ENCODE measurements at places on chromosomes 3 and 15.
A peak's percentile ranks its signal among the peaks of the same experiment; 100 is the strongest.

DNA sequence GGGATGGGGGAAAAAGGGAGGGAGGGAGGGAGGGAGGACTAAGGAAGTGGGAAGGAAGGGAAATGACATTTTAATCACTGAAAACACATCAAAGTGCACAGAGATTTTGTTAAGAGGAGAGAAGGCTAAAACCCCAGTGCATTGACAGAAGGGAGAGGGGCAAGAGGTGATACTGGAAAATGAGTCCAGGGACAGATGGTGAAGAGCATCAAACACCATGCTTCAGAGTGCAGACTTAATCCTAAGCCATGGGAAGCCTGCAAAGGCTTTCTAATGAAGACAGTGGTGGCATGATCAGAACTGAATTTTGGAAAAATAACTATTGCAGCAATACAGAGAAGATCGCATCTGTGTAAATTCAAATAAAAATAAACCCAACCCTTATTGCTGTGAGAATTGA is 41.8 kb downstream of the HGD start:
- DNase-seq = no peak

- DNase-seq = no peak
Observed at GRCh38 chr3:105786241-105786640, 82.6 kb downstream of the CBLB start.

DNA sequence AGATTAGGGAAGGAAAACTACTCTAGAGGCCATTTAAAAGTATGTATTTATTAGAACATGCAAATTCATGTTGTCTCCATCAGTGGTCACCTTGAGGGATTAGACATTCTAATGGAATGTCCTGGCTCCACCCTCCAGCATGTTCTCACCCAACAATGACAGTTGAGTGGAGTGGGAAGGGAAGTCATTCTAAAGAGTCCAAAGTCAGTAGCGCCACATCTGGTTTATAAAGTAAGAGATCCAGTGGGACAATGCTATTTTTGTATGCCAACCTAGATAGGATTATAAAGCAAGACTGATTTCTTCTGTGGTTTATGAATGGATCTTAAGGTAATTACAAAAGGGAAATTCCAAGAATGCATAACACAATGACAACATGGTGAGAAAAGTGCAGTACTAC is 33.3 kb downstream of the SLC24A1 start:
- DNase-seq = no peak

- no peak for DNase-seq
Observed at GRCh38 chr3:114756506-114757279, 390.4 kb downstream of the ZBTB20 start.

DNA sequence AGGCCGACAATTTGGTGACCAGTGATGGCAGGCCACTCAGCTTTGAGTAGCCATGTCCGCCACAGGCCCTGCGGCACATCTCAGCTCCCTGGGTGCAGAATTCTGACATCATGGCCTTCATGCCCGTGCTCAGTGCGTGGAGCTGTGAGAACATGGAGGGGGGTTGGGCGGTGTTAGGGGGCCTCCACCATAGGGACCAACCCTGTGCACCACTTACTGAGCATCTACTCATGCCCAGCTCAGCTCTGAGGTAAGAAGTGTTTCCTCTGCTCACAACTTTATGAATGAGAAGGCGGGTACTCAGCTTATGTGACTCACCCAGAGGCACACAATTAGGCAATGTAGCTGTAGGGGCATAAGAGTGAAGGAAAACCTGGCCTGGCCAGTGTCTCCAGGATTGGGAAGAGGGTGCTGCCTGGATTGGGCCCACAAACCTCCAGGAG is 10.5 kb downstream of the ACOX2 start:
- peak; percentile 46 for DNase-seq

GRCh38 chr3:194035406-194036138 is 100.4 kb upstream of the HES1 start:
- DNase-seq = no peak

GRCh38 chr3:158140396-158140795 is 30.5 kb downstream of the RSRC1 start:
- no peak for DNase-seq

DNA sequence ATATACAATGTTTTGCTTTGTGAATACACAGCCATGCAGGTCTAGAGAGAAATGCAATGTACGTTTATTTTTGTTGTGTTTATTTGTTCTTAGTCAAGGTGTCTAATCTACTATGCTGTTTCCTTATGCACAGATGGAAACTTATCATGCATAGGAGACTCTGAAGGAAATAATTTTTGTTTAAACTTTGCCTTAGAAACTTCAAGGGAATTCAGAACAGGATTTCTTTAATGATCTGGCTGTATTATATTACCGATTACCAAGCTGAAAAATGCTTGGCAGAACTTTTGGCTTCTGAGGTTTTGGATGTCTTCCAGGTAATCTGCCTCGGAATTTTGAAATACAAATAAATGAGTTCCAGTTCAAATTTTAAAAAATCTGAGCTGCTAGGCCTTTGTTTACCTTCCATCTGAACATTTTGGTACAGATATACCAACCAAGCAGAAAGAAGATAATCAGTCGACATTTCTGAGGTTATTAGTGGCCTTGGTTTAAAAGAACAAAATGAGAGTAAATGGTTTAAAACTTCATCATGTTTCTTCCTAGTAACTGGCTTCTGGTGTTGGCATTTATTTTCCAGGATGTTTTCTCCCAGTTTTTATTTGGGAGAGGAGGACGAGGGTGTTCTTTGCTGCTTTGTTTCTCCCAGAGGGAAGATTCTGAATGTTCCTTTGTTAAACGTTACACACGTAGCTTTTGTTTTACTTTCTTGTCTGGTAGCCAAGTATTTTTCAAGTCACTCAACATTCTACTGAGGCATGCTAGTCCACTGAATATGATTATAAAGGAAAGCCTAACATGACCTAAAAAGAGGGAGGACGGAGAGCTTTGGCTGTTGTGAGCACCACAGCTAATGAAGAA is 421.8 kb upstream of the TBL1XR1 start:
- DNase-seq = no peak

GRCh38 chr3:177776661-177777101 is 579.4 kb upstream of the TBL1XR1 start:
- DNase-seq = no peak

- DNase-seq = no peak
Observed at GRCh38 chr3:72782521-72782920, 65.7 kb downstream of the SHQ1 start.

- DNase-seq = no peak
Observed at GRCh38 chr3:179503640-179504039, 52.4 kb upstream of the GNB4 start.

GRCh38 chr15:95259513-95259912 is 1028.2 kb downstream of the MCTP2 start:
- DNase-seq = peak; percentile 29

DNA sequence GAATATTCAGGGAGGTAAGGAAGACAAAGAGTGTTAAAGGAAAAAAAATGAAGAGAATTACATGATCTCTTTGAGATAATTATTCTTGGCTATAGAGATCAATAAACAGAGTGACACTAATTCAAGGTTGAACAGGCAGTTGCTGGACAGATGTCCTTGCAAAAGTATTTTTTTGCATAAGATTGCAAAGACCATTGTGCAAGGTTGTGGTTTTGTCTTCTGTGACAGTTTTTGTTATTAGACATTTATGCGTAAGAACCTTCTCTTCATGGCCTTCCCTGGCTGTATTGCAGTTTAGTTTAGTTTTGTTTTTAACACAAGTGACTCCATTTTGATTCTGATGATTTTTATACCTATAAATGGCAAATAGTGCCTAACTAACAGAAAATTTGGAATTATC is 682.8 kb upstream of the ARPP21 start:
- no peak for DNase-seq

DNA sequence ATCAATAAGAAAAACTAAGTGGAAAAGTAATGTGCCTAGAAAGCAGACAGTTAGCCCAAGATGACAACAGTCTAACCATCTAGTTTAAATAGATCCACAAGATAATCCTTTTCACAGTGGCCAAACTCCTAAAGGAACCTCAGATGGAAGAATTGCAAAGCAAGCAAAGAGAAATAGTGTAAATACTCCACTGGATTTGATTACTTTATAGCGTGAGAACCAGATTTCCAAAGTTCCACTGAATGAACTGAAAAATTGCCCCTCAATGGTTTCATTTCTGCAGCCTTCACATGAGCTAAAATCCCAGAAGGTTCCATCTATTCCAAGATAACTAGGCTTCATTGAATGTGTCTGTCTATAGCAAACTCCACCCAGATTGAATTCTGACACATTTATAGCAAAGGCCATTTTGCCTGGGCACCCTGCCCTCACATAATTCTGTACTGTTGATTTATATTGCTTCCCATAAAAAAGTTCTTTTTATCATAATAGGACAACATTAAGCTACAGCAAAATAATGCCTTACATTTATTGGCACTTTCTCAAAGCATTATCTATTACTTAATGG is 129.7 kb upstream of the THBS1 start:
- no peak for DNase-seq

DNA sequence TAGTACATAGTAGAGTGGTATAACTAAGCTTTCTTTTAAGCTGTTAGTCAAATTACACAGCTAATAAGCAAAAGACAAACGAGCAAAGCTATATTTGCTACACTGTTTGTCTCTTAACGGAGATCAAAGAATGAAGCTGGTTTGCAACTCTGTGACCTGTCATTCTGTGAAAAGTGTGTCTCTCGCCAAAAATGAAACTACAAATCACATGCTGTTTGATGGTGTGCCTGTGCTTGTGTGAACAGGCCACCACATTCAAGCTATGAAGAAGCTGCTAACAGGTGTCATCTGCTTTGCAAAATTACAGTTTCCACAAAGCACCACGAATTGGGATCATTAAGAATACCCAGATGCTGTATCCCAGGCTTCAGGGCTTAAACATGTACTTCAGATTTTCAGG is 667.8 kb upstream of the NAALADL2 start:
- no peak for DNase-seq

- DNase-seq = no peak
Observed at GRCh38 chr3:18902081-18902793, 246.1 kb upstream of the KCNH8 start.

- no peak for DNase-seq
Observed at GRCh38 chr15:75198560-75199356, 2.9 kb upstream of the C15orf39 start.

- DNase-seq = no peak
Observed at GRCh38 chr3:119228373-119229145, 12.1 kb downstream of the B4GALT4 start.

DNA sequence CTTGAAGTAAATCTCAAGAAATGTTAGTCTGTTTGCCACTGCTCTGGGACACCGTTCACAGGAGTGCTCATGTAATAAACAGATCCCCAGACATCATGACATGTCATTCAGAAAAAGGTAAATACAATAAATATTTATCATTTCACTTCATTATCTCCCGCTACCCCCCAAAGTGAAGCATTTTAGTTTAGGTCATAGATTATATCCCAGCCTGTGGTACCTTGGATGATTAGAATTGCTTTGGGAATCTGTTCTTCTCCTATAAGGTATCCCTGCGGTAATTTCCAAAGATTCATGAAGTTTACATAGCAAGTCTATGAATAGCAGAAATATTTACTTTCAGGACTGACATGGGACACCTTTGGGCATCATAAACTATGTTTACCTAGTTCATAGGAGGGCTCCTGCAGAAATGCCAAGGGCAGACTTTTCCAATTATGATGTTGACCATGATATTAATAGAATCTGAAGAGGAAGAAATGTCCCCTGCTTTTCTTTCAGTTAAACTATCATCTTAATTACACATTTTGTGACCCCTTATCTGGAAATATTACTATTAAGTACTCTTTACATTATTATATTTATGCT is 268.0 kb downstream of the NAALADL2 start:
- no peak for DNase-seq

DNA sequence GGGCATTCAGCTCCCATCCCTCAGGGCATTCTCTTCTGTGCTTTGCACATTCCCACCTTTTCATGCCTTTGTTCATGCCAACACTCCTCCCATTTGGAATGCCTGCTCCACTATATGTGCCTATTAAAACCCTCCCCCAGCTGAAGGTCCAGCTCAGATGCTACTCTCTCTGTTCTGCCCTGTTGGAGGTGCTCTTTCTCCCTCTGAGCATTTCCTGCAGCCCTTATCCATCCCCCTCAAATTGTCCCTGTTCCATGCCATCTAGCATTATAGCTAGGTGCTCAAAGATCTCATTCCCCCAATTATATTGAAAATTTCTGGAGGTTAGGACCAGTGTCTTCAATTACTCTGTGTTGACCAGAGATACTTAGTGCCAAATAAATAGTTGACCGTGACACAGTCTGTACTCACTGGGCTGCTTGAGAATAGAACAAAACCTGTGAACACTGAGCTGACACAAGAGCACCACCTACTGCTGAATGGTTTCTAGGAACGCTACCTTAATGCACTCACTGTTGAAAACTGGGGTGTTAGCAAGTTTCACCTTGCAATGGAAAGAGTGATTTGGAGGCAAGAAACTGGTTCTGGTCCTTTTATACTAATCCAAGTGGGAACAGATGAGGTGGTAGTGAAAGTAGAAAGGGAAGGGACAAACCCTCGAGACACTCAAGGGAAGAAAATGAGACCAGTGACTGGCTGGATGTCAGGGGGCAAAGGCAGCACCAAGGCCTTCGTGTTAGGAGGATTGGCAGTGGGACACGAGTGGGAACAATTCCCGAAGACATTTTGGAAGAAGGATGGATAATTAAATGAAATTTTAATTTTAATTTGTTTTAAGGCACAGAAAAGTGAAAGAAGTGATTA is 289.8 kb upstream of the ROPN1 start:
- DNase-seq = no peak

- DNase-seq = no peak
Observed at GRCh38 chr3:167780214-167780883, 44.8 kb downstream of the SERPINI1 start.
